Neural crest cell (in vitro differentiated cells): ENCODE measurements at places on chromosomes 6 and 20. TPM values are rescaled to one million over a fixed set of nuclear protein-coding genes. Genes with fewer than 3 reads are reported as not detected.

Gene PAQR8
- total RNA-seq: 10.5 and 10.7 TPM in 2 replicates

Gene SS18L1
- 29.6 and 30.0 TPM in 2 replicates for total RNA-seq

Gene CD93
- 0.44 and 0.50 TPM in 2 replicates for total RNA-seq

GRCh38 chr6:166514196-166514595, 72.3 kb downstream of the RAMACL start:
- no peak for DNase-seq

DNA sequence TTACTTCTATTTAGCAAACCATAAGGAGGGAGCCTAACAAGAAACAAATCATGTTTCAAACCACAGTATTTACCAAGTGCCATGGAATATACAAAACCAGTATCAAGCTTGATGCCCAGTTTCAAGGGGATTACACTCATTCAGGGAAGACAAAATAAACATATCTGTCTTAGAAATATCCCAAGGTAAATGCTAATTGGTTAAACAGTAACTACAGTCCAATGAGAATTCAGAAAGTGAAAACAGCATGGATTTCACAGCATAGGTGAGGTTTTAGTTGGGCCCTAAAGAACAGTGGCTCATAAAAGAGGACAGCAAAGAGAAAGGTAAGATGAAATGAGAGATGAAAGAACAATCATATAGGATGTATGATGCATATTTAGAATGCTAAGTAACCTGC, 110.3 kb downstream of the CHD6 start:
- no peak for DNase-seq

GRCh38 chr6:150296890-150297289, 71.9 kb upstream of the IYD start:
- DNase-seq: no peak

DNA sequence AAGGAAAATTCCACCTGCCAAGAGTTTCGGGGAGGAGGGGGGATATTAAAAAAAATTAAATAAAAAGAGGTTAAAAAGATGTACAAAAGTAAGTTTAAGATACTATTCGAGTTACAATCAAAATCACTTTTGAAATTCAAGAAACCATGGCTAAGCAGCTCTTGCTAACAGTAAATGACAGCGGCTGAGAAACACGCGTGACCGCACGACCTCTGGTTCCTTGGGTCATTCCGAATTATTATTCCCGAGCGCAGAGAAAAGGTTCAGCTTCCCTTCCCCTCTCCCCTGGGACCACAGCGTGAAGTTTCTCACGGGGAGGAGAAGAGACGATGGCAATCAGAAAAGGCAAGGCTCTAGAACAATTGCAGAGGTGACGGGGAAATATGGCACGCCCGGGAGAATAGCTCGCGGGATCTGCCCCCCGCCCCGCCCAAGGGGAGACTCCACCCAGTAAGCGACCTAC, 496 bp downstream of the TMEM242 start:
- DNase-seq: no peak

GRCh38 chr20:53599910-53600632, 6.4 kb upstream of the ZNF217 start:
- no peak for DNase-seq

GRCh38 chr6:23696992-23697391, 429.0 kb upstream of the NRSN1 start:
- DNase-seq: no peak

DNA sequence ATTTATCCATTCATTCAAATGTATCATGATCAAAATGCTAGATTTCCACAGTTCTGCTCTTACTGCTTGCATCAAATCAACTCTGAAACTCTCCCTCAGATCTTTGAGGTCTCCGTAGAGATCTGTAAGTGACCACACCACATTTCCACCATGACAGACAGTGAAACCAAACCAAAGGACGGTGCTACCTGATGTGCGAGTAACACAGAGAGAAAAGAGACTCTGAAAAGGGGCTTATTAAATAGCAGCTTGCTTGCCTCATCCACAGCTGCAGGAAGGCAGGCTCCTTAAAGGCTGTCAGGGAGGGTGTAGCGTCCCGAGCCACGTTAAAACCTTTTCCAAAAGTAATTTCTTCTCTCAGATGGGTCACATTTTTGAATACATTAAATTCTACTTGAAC, 335.8 kb downstream of the PACRG start:
- DNase-seq: no peak

GRCh38 chr6:392441-393390, 1.2 kb downstream of the IRF4 start:
- no peak for DNase-seq

- DNase-seq: no peak
Measured at GRCh38 chr6:136059308-136059707, 190.8 kb downstream of the MTFR2 start.

DNA sequence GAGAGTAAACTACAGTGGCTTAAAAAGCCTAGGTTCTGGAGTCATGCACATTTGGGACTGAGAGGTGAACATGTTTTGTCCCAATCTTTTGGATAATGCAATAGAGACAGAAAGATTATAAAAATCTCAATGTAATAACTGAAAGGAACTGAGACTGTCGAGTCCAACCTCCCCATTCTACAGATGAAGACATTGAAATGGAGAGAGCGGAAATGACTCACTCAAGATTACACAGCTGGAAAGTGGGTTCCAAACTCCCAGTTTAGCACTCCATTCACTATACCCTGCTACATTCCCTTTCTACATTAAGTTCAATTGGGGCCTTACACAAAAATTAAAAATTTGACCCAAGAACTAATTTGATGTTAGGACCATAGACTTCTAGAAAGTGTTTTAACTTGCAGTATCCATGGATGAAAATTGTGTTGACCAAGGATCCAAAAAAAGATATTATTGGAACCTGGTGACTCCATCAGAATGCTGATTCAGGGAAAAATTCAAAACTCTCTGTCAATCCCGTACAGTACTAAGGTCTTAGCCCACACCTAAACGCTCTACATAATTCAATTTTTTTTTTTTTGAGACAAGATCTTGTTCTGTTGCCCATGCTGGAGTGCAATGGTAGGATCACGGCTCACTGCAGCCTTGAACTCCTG, 1.5 kb upstream of the ILRUN start:
- no peak for DNase-seq

- DNase-seq: no peak
Measured at GRCh38 chr6:43939281-43940070, 169.5 kb downstream of the VEGFA start.

GRCh38 chr20:1783245-1783644, 112.0 kb upstream of the SIRPA start:
- no peak for DNase-seq

GRCh38 chr20:15965165-15965564, 608.1 kb downstream of the KIF16B start:
- DNase-seq: no peak

DNA sequence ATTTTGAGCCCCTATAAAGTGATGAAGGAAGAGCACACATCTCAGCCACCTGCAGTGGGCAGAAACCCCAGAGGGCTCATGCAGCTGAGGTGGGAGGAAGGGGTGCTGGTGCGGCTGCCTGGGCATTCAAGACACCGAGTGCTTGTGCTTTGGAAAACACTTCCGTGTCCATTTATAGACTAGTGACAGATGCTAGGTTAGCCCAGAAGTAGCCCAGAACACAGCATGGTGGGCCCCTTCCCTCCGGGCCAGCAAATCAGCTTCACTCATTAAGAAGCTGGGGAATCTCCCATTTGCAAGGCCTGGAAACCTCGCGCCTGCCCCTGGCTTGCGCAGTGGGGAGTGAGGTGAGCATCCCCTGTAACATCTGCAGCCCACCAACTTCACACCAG, 12.9 kb downstream of the BEND3 start:
- DNase-seq: no peak

GRCh38 chr6:23704479-23705052, 421.4 kb upstream of the NRSN1 start:
- no peak for DNase-seq
